Daoy (cell line): ENCODE measurements at places on chromosomes 12 and 14.

DNA sequence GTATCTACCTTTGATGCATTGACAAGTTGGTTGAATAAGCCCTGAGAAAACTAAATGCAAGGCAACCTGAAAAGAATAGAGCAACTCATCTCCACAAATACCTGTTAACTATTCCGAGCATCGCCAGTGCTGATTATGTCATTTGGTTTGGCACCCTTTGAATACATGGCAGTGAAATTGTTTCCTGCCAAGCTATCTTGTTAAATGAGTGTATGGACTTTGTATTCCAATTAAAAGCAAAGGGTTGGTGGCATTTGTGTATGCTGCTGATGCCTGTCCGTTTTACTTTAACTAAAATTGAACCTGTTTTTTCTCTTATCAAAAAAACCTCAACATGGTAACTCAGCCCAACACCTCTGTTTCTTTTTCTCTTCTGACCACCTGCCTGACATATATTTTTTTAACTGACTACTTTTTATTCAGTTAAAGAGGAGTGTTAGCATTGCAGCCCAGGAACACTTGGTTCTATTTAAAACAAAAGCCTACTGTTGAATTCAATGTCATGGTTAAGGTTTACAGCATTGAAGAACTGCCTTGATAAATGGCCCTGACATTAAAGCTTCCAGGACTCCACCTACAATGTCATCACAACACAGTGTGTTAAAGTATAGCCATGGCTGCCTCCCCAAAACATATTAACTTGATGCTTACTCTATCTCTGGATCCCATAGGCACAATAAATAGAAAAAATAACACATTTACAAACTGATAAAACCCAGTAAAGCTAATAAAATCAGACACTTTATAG lies 838.3 kb upstream of the NOVA1 start:
- no peak for DNase-seq

DNA sequence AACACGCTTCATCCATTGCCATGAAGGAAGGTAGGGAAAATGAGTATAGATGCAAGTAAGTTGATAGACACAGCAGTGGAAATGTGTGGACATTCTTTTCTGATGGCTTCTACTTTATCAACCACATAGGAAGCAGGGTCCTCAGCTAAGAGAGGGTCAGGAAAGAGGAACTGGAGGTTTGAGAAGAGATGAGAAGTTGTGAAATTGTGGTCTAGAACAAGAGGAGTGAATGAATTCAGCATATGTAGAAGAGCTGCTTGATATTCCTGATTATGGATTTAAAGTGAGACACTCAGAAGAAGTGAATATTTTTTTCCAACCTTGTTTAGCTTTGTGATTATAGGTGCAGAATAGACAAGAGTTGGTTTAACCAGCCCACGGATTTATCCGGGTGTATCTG lies 128.5 kb downstream of the SLC15A5 start:
- DNase-seq = no peak

- no peak for DNase-seq
Measured at GRCh38 chr12:4201333-4202100, 72.0 kb upstream of the CCND2 start.

GRCh38 chr12:64194333-64195149 lies 27.6 kb downstream of the KICS2 start:
- DNase-seq = no peak

DNA sequence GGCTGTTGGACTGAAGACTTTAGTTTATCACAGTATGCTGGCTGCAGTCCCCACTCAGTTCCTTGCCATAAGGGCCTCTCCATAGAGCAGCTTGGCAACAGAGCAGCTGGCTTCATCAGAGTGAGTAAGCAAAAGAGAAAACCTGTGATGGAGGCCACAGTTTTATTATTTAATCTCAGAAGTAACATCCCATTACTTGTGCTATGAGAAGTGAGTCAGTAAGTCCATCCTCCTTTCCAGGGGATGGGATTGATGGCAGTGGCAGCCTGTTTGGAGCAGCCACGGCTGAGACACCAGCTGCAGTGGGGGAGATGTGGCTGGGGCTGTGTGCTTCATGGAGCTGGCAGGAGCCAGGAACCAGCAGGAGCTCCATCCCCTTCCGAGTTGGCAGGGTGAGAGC lies 138.5 kb upstream of the SRRM4 start:
- no peak for DNase-seq

DNA sequence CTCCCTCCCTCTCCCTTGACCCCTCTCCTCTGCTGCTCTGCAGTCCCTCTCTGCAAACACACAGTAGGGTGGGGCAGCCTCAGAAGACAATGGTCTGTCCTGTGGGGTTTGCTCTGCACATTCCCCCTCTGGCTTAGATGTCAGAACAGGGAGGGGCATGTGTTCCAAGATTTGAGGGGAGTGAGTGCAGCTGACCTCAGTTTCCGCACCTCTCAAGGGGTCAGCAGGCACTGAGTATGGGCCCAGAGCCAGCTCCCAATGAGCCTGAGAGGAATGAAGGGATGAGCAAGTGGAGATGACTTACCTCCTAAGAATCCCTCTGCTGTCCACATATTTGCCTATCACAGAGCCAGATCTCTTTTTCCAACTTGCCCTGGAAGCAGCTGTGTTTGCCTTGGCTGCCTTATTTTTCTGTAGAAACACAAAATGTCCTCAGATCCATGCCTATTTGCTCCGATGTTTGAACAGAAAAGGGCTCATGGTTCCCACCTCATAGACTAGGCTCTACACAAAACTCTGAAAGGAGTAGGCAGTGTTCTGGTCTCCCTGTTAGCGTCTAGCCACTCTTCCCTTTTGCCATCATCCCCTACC lies 111.4 kb downstream of the CRACR2A start:
- DNase-seq = peak; percentile 58
